Stimulated activated CD4-positive, alpha-beta T cell treated with anti-CD3 and anti-CD28 coated beads, Interleukin-12 subunit alpha, Interleukin-12 subunit beta, amount 100 ng/mL, for 24 hours (primary cell): ENCODE measurements at places on chromosomes 4 and X.

DNA sequence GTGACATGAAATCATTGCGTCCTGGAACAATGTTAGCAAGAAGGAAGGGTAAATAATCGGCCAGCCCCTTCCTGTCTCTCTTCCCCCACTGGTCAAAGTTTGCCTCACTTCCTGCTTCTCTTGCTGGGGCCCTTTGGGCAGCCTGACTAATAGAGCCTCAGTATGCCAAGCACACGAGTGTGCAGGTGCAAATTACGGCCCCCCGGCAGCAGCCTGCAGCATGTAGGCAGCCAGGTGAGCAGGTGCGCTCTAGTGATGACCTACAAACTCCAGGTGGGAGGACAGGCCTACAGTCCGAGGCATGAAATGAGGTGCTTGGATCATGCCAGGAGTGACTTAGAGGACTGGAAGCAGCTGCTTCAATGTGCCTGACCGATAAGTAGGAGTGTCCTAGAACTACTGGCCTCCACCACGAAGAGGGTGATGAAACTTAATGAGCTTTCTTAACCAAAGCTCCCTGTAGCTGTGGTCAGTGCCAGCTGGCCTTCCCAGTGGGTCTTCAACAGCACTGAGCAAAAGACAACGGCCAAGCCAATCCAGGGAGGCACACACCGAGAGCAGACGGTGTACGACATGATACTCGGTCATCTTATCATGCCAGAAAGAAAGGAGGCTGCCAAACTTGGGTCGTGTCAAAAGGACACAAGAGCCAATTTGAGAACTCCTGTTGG is 26.1 kb upstream of the FAT1 start:
- no peak for DNase-seq

DNA sequence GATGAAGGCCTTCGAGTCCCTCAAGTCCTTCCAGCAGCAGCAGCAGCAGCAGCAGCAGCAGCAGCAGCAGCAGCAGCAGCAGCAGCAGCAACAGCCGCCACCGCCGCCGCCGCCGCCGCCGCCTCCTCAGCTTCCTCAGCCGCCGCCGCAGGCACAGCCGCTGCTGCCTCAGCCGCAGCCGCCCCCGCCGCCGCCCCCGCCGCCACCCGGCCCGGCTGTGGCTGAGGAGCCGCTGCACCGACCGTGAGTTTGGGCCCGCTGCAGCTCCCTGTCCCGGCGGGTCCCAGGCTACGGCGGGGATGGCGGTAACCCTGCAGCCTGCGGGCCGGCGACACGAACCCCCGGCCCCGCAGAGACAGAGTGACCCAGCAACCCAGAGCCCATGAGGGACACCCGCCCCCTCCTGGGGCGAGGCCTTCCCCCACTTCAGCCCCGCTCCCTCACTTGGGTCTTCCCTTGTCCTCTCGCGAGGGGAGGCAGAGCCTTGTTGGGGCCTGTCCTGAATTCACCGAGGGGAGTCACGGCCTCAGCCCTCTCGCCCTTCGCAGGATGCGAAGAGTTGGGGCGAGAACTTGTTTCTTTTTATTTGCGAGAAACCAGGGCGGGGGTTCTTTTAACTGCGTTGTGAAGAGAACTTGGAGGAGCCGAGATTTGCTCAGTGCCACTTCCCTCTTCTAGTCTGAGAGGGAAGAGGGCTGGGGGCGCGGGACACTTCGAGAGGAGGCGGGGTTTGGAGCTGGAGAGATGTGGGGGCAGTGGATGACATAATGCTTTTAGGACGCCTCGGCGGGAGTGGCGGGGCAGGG is 568 bp downstream of the HTT start:
- DNase-seq: peak; percentile 51

- peak; percentile 55 for DNase-seq
Observed at GRCh38 chrX:48897157-48897624, 377 bp downstream of the TIMM17B start.

GRCh38 chr4:123547216-123548165 is 150.9 kb downstream of the SPRY1 start:
- DNase-seq: no peak

- no peak for DNase-seq
Observed at GRCh38 chr4:17490575-17491059, 21.3 kb downstream of the QDPR start.

DNA sequence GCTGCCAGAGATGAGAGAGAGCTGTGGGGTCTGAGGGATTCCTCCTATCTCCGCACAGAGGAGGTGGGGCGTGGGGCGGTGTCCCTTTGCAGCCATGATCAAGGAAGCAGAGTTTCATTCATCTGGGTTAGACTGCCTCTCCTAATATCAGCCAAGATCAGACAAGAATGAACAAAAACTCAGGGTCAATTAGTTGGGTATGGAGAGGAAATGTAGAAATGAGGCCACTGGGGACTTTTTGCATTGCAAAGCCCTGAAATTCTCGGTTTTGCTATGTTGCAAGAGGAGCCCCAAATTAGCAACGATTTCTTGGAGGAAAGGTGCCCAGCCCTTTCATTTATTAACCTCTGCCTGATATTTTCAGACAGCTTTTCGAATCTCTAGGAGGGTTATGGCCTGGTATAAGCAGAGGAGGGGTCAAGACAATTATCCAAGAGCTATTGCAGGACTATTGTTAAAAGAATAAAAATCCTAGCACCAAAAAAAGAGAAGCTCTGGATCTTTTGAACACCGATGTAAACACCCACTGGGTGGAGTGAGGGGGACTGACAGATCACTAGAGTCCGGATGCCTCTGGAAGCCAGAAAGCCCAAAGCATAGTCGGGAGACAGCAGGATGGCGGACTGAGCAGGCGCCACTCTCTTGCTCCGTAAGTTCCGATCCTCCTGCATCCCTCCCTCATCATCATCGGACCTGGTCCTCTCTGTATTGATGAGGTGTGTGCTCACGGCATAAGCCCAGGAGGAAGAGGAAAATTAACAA is 34.4 kb upstream of the ACSL1 start:
- DNase-seq: no peak

DNA sequence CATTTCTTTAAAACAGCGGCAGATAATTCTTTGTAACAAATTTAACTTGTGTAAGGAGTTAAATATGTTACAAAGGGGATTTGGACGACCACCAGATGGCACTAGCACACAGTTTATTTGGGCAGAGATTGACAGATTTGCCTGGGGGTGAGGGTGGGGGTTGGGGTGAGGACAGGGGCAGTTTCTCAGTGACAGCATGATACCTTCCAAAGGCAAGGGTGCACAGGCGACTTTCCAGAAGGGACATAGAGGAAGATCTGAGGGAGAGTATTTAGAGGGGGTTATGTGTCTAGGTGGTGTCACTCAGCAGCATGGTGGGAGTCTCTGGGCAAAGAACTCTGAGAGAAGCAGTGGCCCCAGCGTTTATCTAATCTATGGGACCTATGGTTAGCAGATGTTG is 9.6 kb upstream of the TMA16 start:
- DNase-seq: peak; percentile 35

GRCh38 chr4:18860836-18861530 is 839.4 kb upstream of the LCORL start:
- DNase-seq: no peak

DNA sequence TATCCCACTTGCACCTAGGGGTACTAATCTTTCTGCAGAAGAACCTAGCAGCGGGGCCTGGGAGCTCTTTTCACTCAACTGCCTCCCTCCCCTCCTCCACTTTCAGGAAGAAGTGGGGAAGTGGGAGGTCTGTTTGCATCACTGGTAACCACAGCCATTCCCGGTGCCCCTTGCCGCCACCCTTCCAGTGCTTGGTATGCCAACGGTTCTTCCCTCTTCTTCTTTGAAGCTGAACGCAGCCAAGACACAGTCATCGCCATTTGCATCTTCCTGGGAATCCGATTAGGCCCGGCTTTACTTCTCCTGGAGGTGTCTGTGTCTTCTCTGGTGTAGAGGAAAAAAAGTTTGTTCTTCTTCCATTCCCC is 47.2 kb upstream of the RBPJ start:
- no peak for DNase-seq

GRCh38 chr4:68175562-68176155 is 46.0 kb upstream of the TMPRSS11F start:
- no peak for DNase-seq

GRCh38 chr4:14596028-14596427 is 406.3 kb upstream of the CPEB2 start:
- no peak for DNase-seq

DNA sequence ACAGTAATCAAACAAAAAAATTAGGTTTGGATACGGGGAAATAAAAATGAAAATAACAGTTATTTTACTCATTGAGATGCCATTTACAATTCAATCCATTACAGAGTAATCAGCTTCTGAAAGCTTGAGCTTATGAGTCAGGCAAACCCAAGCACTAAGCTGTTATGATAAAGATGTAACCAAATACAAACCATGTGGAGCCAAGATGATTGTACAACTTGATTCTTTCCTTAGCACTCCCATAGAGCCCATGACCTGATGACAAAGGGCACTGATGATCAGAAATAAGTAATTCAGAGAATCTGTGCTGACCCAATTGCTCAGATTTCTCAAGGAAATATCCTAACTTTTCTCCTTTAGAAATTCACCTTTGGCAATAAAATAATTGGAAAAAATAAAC is 40.5 kb upstream of the PRKG2 start:
- DNase-seq: no peak

GRCh38 chrX:40746521-40746920 is 11.2 kb upstream of the MED14 start:
- DNase-seq: no peak

DNA sequence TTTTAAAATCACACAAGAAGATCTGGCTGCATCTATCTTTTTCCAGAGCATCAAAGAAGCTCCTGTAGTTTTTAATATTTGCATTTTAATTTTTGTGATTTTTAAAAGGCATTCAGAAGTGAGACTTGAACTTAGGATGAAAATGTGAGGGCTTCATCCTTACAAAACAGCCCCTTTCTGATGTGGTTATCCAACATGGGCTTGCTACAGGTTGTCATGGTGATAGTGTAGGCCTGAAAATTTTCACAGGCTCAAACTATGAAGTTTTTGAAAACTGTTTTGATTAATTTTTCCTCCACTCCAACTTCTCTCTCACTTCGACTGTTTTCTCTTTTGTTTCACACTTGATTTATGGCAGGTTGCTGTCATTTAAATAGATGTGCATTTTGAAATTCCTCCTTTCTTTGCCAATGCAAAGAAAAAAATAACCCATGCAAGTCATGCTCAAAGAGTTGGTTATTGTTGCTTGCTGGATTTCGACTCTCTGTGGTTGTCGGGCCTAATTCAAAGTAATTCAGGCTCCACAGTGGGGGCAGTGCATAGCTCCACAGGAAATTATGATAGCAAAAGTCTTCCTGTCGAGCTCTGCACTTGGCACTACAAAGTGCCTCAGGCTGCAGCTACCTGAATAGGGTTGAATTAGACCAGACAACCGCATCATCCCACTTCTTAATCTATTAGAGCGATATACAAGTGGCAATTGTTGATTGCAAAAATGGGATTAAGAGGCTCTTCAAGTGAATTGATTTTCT is 201.0 kb upstream of the GPR101 start:
- no peak for DNase-seq

- DNase-seq: no peak
Observed at GRCh38 chr4:166777760-166778159, 456.5 kb downstream of the SPOCK3 start.

- no peak for DNase-seq
Observed at GRCh38 chr4:71272976-71273375, 65.8 kb upstream of the SLC4A4 start.

DNA sequence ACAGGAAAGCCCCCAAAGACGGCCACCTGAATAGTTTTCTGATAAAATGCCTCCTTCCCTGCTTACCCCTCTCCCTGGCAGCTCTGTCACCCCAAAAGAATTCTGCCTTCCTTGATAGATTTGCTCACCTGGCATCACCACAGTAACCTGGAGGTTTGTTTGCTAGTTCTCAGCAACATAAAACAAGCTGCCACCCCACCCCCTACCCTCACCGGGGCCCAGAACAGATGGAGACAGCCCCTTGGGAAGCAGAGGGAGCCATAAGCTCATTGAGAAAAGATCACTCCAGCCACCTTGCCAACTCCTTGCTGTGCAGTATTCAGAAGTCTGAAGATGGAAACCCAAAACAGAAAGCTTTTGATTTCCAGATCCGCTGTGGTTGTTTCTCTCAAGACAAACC is 108.6 kb downstream of the DHX15 start:
- no peak for DNase-seq

- DNase-seq: no peak
Observed at GRCh38 chr4:22637306-22637705, 55.4 kb upstream of the GBA3 start.

DNA sequence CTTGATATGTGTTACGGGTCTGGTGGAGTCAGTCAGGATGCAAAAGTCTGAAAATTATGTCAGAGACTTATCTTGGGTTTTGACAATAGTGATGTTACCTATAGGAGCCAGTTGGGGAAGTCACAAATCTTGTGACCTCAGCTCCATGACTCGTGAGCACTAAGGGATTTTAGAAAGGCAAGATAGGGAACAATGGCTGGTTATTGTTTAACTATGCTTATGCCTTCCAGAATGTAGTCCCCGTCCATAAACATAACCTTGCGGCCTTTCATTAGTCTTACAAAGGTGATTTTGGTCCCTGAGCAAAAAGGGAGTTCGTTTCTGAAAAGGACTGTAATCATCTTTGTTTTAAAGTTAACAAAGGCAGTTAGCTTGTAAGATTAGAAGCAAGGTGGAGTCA is 23.9 kb upstream of the GATB start:
- no peak for DNase-seq

DNA sequence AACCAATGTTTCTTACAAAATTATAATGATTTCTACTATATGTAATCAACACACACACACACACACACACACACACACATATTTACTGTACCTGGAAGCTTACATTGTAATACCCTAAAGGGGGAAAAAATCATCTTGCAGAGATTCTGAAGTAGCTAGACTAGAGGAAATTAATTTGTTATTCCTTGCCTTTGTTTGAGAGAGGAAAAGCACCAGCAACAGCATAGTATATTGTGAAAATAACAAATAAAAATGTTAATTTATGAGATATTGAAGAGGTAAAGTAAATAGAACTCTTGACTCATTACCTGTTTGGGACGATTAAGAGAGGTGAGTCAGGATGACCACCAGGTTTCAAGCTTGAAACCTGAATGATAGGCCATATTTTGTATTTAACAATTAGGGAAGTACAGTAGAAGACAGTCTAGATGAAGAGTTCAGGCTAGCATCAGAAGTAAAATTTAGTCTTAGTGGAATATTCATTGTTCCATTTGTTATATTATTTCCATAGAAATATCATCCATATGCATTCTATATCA is 873.4 kb upstream of the PCDH10 start:
- DNase-seq: no peak

- no peak for DNase-seq
Observed at GRCh38 chr4:77084019-77084639, 8.3 kb upstream of the CCNI start.

DNA sequence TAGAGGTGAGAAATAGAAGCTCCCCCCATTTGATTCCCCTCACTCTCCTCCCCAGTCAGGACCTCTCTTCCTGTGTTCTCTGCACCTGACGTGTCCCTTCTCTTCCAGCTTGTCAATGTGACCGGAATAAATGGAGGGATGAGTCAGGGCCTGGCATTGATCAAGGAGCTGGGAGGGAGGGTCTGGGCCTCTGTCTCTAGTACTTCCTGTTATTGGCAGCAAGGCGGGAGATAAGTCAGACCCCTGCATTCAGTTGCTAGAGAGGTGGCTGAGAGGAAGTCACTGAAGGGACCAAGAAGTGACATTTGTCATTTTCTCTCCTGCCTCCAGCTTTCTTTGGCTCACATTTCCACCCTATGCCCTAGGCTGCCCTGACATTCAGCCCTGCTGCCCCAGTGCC is 35.1 kb upstream of the ZNF41 start:
- no peak for DNase-seq
